ENCODE measurements at places on chromosomes 6 and 20.

GRCh38 chr6:69933239-69933638, 66.9 kb downstream of the COL19A1 start:
- DNase-seq = no peak

- DNase-seq = no peak
These were observed at the start of gene RIMS1 for GRCh38 chr6:71886184-71887005. Gene RIMS1 (plus strand): TSS chr6:71886550. CDS start chr6:71887024, 474 bp downstream.

DNA sequence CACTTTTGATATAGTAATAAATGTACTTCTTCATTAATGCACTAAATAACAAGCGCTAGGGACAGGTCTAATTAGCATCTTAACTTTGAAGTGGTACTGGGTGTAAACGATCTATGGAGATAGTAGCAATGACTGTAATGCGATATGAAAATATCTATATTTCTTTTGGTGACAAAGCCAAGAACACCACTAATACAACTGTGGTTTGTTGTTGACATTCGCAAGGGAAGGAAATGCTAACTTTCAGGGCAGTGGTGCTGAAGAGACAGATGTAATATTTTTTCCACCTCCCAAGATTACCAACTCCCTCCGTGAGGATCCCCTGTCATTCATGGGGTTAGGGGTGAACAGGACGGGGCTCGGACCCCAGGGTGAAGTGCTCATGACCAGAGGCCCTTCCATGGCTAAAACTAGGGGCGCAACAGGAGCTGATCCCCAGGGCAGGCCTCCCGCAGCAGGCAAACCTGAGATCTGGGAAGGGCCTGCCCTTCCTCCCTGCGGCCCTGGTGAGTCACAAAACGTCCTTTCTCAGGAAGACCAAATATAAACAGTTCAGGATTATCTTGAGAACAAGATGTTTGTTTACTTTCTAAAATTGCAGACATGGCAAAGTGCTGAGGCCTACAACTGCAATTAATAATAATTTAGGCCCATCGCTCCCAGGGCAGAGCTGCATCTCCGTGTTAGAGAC, 65.0 kb upstream of the TOX2 start:
- no peak for DNase-seq

DNA sequence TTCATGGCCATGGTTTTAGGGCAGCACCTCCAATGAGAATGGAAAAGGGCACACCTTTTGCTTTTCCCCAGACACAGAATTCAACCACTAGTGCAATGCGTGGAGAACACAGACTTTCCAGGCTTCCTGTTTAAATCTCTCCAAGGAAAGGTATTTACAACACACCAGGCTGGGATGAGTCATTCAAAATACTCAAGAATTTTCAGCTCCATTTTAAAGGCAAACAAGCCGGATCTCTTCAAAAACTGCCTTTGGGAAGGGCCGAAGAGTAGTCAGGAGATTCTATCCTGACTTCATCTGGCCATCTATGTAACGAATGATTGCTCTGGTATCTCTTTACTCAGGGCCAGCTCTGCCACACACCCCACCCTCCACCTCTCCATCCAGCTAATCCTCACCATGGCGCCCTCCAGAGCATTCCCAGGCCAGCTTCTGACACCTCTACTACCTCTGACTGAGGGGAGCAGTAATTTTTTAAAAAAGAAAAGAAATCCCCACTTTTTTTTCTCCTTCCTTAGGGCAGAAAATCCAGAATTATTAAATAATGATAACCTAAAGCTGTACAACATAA, 254.6 kb downstream of the LY86 start:
- no peak for DNase-seq

- no peak for DNase-seq
These were observed 89.6 kb upstream of the TOX2 start for GRCh38 chr20:43825051-43825402.

DNA sequence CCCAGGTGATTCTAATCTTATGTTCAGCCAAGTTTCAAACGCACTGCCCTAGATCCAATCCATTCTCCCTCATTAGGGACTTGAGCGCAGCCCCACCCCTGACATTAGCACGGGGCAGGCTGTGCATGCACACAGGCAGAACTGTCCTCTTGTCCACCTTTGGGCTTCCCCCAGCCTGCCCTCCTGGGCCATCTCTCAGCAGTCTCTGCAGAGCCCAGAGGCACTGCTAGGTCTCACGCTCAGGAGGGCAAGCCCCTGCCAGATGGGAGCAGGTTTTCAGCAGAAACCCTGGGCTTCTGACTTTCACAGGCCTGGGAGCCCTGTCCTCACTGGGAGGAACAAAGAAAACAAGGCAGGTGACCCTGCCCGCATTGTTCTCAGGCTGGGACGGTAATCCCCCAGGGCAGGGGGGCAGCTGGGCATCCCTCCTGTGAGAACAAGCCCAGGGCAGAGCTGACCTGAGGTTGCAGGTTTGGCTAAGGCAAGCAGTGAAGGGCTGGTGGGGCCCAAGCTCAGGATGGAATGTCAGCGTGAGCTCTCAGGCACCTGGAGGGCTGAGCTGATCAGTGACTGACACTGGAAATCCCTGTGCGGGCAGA, 24.5 kb downstream of the KCNK5 start:
- DNase-seq = no peak

DNA sequence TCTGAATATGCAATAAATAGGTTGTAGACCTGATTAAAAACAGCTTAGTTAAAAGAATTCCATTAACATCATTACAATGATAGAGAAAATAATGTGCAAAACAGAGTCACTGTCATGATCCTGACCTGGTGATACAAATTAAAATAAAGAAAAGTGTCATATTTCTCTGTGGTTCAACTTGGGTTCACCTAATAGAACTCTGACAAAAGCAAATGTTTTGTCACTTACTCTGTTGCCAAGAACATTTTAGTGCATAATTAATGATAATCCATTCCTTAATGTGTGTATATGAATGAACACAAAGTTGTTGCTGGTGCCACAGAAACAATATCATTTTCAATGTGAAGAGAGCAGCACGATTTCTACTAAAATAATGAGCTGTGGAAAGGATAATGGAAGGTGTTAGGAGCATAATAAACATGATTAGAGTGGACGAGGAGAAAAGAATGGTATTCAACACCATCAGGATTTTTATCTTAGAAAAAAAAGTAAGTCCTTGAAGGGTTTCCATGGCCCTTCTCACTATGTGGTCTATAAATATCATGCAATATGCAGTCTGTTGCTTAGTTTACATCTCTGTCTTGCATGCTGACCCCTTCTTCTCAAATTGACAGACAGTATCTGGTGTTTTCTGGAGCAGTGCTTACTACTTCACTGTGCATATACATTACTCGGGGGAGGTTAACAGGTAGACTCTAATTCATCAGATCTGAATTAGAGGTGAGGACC, 656.6 kb upstream of the MMS22L start:
- DNase-seq = no peak

- DNase-seq = no peak
These were observed 11.2 kb upstream of the PCMTD2 start for GRCh38 chr20:64244281-64244805.

GRCh38 chr6:45942953-45943352, 72.7 kb downstream of the CLIC5 start:
- DNase-seq = no peak

- DNase-seq = no peak
These were observed 33.3 kb downstream of the ORC3 start for GRCh38 chr6:87623248-87623647.

DNA sequence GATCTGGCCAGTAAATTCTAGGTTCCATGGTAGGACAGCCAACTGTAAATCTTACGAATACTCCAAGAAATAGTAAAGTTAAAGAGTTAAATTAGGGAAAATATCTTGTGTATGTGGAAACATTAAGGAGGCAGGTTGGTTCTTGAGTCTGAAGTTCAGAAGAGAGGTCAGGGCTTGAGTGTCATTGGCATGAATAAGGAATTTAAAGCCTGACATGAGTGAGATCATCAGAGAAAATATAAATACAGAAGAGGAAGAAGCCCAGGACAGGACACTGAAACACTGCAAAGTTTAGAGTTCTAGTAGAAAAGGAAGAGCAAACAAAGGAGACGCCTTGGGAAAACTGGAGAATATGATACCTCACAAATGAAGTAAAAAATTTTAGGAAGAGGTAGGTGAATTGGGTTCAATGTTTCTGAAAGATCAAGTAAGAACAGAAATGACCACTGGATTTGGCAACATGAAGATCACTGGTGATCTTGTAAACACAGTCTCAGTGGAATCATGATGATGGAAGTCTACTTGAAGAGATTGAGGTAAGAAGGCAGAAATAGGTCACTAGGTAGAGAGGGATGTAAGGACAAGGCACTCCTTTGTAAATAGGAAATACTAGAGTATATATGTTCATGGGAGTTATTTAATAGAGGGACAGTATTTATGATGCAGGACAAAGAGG, 41.6 kb upstream of the SYNCRIP start:
- DNase-seq = no peak

- DNase-seq = no peak
These were observed 9.7 kb downstream of the MOCS3 start for GRCh38 chr20:50968289-50968688.

GRCh38 chr6:56933650-56934049, 21.3 kb upstream of the BEND6 start:
- DNase-seq = no peak

- no peak for DNase-seq
These were observed 19.7 kb downstream of the PCK1 start for GRCh38 chr20:57580478-57581201.

- no peak for DNase-seq
These were observed 218.5 kb downstream of the ARHGAP18 start for GRCh38 chr6:129491436-129491835.

GRCh38 chr20:25236450-25237304, 11.2 kb upstream of the PYGB start:
- no peak for DNase-seq

DNA sequence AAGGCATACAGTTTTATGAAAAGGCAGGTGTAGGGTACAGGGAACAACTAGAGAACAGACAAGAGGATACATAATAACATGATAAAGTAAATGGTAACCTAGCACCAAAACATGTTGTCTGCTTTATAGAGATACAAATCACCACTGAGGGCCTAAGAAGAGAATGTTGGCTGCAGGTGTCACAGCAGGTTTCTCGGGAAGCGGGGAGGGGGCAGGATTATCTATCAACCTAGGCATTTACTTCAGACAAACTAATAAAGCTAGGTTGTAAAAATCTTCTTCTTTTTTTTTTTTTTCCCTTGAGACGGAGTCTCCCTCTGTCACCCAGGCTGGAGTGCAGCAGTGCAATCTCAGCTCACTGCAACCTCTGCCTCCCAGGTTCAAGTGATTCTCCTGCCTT, 22.7 kb downstream of the PIM1 start:
- DNase-seq = no peak

- DNase-seq = no peak
These were observed 45.2 kb upstream of the GFRAL start for GRCh38 chr6:55282115-55282514.

DNA sequence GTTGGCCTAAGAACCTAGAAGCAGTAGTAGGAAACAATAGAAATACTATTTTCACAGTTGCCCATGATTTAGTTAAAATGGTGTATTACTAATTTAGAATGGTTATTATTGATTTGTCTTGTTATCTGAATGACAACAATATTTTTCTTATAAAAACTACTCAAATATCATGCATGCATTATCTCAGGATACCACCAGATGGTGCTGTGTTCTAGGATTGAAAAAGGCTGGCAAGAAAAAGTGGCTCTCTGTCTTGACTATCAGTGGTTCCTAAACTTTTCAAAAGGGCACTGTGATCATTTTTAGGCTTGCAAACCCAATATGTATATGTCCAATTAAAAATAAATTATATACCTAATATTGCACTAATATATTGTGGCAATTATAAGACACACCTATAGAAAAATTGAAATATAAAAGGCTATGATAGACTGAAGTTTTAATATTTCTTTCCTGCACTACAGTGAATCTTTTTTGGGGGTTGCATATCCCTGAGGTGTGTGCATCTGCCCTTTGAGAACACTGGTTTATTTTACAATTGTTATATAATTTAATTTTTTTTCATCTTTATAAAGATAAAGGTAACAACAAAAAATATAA, 131.7 kb upstream of the MLIP start:
- no peak for DNase-seq

GRCh38 chr6:144769142-144769541, 484.0 kb downstream of the UTRN start:
- DNase-seq = no peak

GRCh38 chr20:5072756-5073659, 46.8 kb downstream of the PCNA start:
- DNase-seq = no peak

- DNase-seq = no peak
These were observed 265.9 kb downstream of the DLL1 start for GRCh38 chr6:170024940-170025339.

GRCh38 chr20:33105316-33105924, 26.0 kb downstream of the BPIFB4 start:
- no peak for DNase-seq

DNA sequence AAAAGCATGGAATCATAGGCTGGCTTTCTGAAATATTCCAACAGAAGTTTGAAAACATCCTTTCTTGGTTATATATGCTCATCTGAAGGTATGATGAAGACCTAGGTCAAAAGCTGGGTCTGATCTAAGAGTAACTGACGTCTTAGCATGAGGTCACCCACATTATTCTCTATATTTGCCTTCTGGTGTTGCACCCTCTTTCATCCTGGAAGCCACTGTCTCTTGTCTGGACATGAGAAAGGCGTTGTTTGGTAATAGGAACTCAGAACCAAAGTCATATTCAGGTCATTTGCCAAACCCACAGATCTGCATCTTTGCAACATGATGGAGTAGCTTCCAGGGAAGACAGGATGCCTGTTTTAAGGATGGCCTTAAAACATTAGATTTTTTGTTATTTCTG, 17.6 kb downstream of the GABRR1 start:
- no peak for DNase-seq

GRCh38 chr20:33524261-33524660, 34.4 kb downstream of the CBFA2T2 start:
- no peak for DNase-seq

- DNase-seq = no peak
These were observed 17.9 kb upstream of the SIRPB1 start for GRCh38 chr20:1637755-1638154.

DNA sequence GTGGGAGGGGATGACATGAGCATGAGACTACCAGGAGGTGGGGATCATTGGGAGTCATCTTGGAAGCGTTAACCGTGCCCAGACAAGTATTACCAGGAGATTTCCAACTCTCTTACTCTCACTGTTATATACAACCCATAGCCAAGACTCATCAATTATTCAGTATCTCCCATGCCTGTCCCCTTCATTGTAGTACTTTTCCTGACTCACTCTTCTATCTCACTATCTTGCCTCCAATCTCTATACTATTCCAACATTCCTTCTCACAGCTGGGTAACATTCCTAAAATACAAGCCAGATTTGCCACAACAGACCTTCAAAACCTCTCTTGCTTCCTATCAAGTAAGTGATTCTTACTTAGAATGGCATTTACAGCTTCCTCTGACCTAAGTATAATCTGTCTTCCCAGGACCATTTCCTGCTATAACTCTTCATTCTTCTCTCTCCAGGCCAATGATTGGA, 226.3 kb upstream of the SMLR1 start:
- no peak for DNase-seq

All from activated T-helper 9 cell treated with anti-CD3 and anti-CD28 coated beads, Interleukin-2, amount 50 U/mL, for 16 hours (primary cell).